Hindlimb muscle (tissue), 1 donor: ENCODE measurements at places on chromosomes 6 and 20. TPM values are rescaled to one million over a fixed set of nuclear protein-coding genes. Genes with fewer than 3 reads are reported as not detected.

PRPH2 gene
- 5.1 TPM for polyA plus RNA-seq

SLC32A1 gene
- polyA plus RNA-seq: not detected

- no peak for DNase-seq
These were observed 66.7 kb upstream of the ARID1B start for GRCh38 chr6:156710479-156710878.

- DNase-seq: peak; percentile 38
These were observed 81.6 kb upstream of the PREP start for GRCh38 chr6:105484238-105485161.

DNA sequence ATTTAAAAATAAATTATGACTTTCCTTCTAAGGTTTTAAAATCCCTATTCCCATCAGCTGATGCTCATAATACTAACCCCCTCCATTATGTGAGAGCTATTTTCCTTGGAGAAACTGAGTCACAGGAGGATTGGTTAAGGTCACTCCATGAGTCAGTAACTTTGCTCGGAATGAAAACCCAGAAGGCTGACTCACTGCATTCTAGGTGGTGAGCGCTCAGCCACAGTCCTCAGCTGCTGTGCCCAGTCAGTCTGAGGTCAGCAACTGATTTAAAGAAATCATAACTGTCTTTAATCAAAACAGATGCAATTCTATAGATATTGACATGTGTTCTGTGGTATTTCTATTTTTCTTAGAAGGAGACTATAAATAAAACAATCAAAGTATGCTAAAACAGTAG, 359.2 kb downstream of the GJA1 start:
- DNase-seq: no peak

DNA sequence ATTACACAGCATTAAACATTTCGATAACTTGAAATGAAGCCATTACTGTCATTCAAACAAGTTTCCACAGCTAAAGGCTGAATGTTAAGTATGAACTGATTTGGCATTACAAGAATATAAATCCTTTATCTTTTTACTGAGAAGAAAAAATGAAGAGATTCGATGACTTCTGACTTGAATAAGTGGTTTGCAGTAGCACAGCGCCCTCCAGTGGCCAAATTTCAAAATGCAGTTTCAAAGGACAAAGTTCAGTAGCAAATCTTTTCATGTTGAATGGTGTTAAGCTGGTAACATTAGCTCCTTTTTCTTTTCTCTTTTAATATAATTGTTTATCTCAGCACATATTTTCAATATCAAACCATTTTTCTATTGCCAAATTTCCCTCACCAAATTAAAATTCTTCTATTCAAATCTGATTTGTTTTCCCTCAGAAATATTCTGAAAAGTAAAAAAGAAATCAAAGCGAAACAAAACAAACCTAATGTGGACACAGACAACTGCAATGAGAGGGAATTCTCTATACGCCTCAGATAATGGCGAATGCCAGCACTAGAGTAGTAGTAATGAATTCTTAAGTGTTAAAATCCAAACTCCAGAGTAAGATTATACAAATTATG, 145.7 kb downstream of the BTBD9 start:
- peak; percentile 81 for DNase-seq

GRCh38 chr6:42046464-42047212, 3.7 kb upstream of the TAF8 start:
- no peak for DNase-seq

DNA sequence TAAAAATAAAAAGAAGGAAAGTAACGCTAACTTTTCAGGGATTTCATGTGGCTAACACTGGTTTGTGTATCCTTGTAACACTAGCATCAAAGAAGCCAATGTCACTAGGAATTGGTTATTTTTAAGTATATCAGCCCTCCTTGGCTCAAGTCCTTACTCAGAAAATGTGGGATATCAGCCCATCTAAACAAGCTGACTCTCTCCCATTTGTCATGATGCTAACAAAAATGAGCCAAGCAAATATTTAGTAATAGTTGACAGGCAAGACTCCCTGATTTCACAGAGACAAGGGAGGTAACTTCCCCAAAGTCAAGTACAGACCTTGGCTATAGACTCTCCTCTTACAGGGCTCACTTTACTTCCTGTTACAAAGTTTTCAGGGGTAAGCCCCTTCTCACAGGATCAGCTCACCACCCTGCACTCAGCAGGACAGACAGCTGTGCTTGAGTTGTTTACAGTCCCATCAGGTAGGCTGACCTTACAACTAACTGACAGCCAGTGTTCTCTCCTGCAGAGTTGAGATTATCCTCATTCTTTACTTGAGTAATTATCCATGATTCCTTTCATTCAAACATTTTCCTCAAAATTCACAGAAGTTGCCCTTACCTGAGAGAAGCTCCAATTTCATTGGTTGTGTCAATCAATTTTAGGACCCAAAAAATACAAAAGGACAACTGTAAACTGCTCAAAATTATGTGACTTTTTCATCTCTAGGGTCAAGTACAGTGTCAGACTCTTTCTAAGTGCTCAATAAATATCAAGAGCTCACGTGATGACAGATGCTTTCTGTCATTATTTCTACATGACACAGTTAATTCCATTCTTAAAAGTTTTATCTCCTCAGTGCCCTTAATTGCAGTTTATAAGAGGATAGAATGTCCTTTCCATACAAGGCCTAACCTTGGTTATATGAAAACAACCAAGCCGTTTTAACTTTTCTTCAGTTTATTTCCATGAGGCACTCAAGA, 38.1 kb upstream of the BMP5 start:
- no peak for DNase-seq

COL9A1 gene
- 4.1 TPM for polyA plus RNA-seq

DNA sequence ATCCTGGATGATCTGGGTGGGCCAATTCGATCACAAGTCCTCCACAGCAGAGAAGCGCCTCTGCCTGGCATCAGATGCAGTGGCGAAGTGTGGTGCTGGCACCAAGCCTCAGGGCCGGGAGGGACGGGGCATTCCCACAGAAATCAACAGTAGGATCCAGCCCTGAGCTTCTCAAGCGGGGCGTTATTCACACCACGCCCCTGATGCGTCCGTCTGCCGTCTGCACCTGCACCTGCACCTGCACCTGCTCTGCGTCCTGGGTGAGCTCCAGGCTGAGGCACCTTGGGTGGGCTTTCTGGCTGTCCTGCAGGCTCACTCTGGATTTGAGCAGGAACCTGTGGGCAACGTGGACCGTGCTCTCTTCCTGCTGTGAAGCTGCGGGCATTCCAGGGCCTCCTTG, 13.8 kb upstream of the NTSR1 start:
- DNase-seq: no peak

GRCh38 chr6:104162036-104162669, 697.6 kb downstream of the HACE1 start:
- DNase-seq: no peak

DNA sequence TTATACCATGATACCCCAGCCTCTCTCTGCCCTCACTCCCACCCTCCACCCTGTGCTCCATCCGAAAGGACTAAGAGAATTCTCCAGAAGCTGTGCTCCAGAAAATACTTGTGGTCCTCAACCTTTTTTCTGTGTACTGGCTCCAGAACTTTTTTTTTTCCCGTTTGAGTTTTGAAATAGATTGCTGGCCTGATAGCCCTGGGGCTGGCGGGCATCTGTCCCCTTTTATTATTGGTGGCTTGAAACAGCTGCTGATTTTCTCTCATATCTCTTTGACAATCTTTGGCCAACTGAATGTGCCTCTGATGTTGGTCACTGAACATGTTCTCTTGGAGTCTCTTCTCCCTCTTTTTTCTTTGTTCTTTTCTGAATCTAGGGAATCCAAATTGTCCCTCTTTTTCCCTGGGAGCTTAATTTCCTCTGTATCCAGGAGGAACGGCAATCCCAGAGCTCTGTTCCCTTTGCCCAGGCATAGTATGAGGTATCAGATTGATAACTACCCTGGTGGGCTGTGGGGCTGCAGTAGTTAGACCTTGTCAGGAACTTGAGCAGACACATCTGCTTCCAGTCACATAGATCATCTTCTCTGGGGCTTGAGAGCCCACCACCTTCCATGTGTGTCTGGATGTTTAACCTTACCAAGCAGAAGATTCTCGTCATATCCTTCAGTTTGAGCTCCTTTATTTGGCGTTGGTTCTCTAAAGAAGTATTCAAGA, 1.6 kb downstream of the PPARD start:
- no peak for DNase-seq

BPIFB1 gene
- not detected for polyA plus RNA-seq

TNF gene
- polyA plus RNA-seq: 0.12 TPM

DNA sequence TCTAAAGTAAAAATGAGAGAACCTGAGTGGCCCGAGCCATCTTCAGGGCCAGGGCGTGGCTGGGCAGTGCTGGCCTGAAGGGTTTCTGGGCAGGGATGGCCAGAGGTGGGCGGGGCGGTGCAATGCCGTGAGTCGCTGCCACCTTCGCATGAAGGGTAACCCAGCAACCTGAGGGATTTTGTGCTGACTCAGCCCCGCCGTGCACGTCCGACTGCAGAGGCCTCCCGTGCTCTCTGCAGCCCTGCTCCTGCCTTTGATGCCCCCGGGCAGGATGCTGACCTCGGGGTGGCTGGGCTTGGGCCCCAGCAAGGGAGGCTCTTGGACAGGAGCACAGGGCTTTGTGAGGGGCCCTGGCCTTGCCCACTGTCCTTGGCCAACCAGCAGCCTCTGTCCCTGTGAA, 81.7 kb upstream of the GATA5 start:
- DNase-seq: no peak

DNA sequence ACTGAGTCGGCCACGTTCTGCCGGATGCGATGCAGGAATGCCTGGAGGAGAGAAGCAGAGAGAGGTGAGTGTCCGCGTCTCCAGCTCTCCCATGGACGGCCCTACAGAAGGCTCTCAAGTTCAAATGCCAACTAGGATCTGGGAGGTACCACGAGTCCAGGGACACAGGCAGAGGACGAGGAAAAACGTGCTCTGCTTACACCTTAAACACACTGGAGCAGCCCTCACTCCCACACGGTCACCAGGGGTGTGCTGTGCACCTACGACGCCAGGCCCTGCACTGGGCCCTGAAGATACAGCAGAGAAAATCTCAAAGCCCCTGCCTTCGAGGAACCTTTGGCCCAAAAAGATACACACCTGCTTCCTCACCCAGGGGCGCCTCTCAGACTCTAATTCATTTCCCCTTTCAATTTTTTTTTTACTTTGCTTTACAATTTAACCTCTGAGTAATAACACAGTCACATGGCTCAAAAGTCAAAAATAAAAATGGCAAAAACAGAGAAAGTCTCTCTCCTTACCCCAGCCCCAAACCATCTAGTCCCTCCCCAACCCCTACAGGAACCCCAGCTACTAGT, 79.9 kb downstream of the PREX1 start:
- DNase-seq: no peak
